Left kidney (tissue), 8 donors: ENCODE measurements at places on chromosomes 4 and X. TPM values are rescaled to one million over a fixed set of nuclear protein-coding genes. Genes with fewer than 3 reads are reported as not detected.

The USP17L26 gene
- not detected for polyA plus RNA-seq

The GAB3 gene
- 2.5 TPM for polyA plus RNA-seq

The BTC gene
- 7.8 TPM for polyA plus RNA-seq

The ITGB1BP2 gene
- polyA plus RNA-seq, result 2.8 TPM

DNA sequence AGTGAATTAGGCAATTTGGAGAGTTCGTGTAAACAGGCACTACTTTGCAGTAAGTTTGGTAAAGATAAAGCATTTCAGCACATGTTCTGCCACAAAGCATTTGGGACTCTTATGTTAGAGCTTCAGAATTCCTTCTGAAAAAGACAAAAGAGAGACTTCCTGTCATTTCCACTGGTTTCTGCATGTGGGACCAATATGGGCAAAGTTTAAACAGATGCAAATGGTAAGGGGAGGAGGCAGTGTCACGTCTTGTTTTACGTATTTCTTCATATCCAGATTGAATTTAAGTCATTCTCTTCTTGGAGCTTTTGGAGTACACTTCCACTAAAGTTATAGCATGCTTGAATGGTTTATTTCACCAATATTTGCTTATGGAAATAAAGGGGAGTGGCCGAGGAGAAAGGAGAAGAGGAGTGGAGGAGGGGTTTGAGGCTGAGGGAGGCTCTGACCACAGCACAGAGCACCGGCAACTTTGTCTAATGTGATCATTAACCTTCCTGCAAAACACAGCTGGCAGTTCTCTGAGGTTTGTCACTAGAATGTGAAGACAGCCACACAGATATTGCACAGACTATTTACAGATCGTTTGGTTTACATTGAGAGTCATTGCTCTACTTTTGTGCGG lies at the start of gene APELA:
Gene APELA, plus strand, starts transcription at position 479 of the 625 bp plus-strand sequence. CDS start 154 bp downstream, outside the sequence.
- DNase-seq, result peak; percentile 35

DNA sequence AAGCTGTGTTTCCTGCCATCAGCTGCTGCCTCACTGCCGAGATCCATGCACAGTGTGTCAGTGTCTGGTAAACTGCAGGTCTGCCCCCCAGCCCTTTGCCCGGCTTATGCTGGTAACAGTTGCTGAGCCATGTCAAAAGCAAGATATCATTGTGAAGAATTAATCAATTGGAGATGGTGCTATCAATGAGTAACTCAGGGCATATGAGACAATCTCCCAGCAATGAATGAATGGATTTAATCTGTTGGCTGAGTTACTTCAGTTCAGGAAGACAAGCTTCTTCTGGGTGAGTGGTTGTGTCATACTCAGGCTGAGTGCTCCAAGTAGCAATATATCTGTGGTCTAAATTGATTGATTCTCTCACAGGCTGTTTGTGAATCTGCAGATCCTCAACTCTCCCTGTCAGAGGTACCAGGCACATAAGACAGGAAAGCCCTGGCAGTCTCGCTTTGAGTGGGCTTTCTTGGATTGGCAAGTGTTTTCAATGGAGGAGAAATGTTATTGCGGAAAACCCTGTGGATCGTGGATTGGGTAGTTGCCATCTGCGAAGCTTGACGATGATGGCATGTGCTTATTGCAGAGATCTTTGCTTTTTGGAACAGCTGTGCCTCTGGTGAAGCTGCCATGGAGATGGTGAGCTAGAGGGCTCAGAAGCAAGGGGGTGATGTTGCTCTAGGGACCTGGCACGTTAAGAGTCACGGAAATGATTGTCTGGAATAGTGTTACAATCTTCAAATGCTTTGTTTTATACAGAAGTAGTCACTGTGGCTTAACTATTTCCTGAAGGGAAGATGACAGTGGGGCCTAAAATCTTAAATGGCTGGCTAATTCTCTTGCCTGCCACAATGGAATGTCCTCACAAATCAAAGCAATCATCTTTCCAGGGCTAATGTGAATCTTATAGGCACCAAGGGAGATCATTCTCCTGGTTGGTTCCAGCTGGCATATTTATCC lies 147.6 kb upstream of the TBC1D9 start:
- no peak for DNase-seq

DNA sequence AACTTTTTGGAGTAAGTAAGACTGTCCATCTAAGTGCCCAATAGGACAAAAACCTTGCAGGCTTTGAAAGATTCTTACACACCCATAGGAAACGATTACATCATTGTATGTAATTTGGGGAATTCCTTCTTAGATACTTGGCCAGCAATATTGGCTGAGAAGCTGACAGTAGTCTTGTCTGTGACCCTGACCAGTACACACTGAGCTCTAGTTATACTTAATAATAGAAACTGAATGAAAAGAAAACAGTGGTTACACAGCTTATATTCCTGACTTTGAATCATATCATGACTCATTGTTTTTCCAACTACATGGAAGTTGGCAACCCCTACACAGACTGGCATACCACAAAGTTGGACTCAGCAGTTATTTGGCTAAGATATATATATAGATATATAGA lies 7.1 kb upstream of the TLR2 start:
- DNase-seq, result no peak

DNA sequence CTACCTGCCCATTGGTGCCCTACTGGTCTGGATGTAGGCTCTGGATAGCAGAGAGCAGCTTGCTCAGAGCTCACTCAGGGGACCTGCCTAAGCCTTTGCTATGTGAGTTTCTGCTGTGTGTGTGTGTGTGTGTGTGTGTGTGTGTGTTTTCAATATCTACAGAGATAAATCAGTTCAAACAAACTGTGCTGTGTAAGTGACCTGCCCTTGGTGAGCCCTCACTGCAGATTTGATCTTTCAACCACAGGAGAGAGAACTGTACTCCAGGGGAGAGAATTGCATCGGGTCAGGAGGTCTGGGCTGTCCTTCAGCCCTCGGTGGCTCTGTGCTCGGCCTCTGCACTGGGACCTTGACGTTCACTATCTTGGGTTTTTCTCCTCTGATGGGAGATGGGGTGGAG lies 35.0 kb upstream of the CDKN2AIP start:
- DNase-seq, result no peak

DNA sequence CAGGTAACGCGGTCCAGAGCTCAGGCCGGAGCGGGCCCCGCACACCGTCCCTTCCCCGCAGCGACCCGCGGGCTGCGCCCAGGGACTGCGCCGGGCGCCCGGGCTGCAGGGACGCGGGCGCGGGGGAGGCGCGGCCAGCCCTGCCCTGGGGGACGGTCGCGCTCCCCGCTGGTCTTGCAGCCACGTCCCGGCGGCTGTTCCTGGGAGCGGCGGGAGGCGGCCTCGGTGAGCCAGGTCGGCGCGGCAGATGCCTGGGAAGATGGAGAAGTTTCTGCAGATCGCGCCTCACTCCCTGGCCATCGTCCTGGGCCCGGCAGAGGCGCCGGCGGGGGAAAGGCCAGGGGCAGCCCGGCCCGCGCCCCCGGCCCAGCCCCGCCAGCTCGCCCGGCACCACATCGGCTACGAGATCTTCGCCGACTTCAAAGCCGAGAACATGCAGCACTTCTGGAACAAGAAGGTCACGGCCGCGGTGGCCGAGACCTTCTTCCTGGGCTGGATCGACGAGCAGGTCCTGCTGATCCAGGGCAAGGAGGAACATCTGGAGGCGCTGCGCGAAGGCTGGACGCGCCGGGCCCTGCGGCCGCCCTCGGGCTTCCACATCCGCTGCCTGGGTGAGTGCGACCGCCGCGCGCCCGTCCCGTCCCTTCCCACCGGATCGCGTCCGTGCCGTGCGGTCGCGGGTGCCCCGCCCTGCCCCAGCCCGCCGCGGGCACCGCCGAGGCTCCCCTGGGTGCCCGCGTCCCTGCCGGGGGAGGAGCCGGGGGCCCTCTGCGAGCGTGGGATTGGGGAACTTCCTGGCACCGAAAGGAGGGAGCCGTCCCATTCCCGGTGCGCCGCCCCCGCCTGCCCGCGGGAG lies 107.4 kb upstream of the STOX2 start:
- DNase-seq, result peak; percentile 30

DNA sequence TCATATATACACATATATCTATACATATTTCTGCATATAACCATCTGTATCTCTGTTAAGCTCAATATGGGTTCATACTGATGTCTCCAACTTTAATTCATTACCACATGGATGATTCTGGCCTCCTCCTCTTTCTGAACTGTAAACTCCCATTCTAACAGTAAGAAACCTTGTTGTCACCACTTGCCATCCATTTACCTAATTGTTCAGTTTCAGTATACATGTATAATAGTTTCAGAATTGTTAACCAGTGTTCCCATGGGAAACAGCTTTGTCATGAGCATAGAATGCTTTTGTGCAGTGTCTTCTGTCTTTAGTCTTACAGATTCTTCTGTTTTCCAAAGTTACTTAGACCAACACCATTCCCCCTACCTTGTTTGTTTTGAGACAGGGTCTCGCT lies 35.9 kb downstream of the SLC9A6 start:
- DNase-seq, result no peak

DNA sequence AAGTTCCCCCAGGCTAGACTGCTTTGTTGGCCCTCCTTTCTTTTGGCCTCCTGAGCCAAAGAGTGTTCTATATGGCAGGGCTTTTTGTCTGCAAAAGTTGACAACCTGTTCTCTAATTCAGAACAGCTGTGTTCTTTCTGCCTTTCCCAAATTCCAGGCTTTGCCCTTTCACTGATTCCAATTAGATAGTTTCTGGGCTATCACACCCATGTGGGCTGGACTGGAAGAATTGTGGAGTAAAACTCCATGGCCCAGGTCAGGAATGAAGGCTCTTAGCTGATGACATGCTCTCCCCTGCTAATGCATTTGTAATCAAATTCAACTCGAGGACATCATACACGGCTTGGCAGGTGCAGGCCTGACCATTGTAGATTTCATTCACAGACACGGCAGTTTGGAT lies 19.4 kb downstream of the BMP3 start:
- no peak for DNase-seq

DNA sequence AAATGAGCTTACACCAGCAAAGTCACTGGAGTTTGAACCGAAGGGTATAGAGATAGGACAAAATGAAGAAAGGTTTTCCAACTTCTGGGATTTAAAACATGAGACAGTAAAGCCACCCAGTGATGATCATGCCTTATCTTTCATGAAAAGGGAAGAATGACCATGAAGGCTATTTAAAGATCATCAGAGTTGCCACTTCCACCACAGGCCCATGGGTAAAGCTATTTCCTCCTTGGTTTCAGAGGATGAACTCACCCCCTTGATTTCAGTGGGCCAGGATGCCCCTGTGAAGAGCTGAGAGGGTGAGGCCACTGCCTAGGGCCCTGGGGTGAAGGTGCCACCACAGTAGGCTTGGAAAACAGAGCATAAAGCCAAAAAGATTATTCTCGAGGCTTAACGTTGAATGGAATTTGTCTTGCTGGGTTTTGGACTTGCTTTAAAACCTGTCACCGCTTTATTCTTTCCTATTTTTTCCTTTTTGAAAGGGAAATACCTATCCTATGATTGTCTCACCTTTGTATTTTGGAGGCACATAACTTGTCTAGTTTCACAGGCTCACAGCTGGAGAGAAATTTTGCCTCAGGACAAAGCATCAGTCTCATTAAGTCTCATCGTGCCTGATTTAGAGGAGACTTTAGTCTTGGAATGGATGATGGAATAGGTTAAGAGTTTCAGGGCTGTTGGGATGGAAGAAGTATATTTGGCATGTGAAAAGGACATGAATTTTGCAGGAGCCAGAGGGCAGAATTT lies 254.0 kb downstream of the SNCA start:
- DNase-seq, result no peak

DNA sequence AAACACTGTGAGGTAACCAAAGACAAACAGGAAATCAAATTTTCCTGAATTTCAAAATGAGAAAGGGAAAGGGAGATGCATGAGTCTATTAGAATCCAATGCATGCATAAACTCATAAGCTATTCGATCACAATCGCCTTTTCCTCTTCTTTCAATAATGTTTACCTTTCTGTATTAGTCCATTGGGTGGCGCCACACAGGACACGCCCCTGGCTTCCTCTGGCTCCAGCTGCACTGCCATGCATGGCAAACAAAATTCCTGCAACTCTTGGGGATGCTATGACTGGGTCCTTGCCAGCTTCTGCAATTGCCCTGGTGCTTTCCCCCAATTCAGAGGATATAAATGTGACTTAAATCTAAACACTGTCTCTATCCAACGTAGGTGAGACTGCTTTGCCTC lies 424.5 kb upstream of the PCDH7 start:
- DNase-seq, result no peak

- DNase-seq, result no peak
Measured at GRCh38 chr4:5378002-5378401, 326.7 kb downstream of the STK32B start.

GRCh38 chr4:169037506-169037905 lies 27.5 kb upstream of the CBR4 start:
- DNase-seq, result no peak

DNA sequence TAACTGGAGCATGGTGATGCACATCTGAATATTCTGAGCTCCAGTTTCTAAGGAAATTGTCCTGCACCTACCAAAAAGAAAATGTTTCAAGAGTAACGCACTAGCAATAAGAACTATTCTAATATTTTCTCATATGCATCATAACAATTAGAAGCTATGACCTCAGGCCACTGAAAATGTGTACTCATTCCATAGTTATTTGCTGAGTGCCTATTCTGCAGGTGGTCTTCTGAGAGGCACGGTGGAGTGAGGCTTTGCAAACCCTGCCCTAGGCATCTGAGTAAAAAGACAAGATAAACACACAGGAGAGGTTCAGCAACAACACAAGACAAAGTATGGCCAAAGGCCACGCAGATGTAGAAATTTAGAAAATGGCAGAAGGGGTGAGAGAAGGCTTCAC lies 23.7 kb downstream of the SLC10A6 start:
- DNase-seq, result no peak

- DNase-seq, result no peak
Measured at GRCh38 chrX:45803383-45803921, 602.8 kb upstream of the DIPK2B start.

- DNase-seq, result no peak
Measured at GRCh38 chrX:13891377-13892140, 74.7 kb upstream of the GPM6B start.
